ENCODE measurements at places on chromosomes 5 and 9.

GRCh38 chr9:130220352-130220751 is 45.2 kb upstream of the HMCN2 start:
- DNase-seq, result no peak

- no peak for DNase-seq
Observed at GRCh38 chr9:76916231-76916630, 10.3 kb upstream of the PRUNE2 start.

GRCh38 chr9:135033487-135033886 is 54.0 kb upstream of the OLFM1 start:
- DNase-seq, result no peak

- DNase-seq, result no peak
Observed at GRCh38 chr5:122219436-122220166, 90.3 kb downstream of the ZNF474 start.

Data from NCI-H1417 treated with DMSO at 0.1 percent for 48 hours (cell line).